ENCODE measurements at places on chromosomes 2 and 18. TPM values are rescaled to one million over a fixed set of nuclear protein-coding genes. Genes with fewer than 3 reads are reported as not detected.

DNA sequence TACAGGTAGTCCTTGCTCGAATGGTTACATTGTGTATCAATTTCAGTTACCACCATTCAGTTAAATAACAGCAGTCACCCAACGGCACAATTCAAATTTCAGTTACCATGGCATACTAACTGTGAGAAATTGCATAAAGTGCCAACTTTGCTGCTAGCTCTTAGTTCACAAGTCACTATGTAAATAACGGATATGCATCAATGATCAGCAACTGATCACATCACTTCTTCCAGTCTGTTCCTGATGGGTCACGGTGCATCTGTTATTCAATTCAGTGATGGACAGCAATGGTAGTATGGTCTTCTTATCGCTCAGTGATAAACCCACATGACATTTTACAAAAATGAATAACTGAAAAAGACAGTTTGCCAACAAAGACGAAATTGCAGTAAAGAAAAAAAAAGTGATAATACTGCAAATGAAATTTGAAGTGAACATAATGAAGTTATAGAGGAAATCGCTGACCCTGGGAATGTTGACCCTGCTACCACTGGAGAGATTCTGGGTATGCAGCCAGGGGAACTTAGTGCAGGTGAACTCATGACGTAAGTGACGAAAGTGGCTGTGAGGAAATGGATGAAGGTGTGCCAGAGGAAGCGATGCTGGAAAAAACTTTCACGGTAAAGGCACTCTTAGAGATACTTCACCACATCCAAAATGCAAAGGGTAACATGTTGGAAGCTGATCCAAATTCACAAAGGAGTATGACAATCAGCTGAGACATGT lies 25.9 kb upstream of the RAPGEF4 start:
- DNase-seq: no peak

DNA sequence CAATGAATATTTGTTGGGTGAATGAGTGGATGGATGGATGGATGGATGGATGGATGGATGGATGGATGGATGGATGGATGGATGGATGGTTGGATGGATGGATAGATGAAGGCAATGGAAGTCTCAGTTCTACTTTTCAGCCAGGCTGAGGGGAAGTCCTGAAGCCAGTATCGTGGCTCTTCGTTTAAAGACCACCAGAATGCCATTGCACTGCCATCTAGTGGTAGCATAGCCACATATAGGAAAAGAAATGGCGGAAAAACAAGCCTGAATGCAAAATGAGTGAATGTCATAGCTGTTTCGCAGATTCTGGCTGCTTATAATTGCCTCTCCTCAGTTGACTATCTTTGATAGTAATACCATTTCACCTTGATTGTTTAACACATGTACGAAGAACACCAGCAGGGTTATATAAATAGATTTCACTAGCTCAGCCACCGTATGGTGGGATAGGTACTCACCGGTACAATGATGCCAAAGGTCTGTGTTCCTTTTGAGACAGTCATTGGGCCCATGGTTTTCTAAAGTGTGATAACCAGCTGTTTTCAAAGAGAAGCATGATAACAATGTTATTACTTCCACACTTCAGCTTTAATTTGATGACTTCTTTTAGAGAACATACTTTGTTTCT lies 62.3 kb upstream of the GREB1L start:
- peak; percentile 68 for DNase-seq

TRABD2A gene
- 12.0 TPM for total RNA-seq

DNA sequence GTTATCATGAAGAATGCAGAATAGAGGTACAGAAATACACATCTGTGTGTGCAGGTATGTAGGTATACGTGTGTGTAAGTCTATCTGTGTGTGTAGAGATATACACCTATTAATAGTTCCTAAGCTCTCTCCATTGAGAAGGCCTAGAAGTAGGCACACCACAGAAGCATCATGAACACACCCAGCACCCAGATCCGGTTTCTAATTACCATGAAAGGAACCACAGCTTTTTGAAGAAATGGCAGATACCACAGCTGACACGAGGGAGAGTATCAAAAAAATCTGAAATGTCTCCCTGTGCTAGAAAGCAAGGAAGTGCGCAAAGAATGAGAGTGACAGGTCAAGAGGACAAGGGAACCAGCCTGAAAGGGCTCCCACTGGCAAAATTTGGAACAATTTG lies 27.7 kb upstream of the AP1S3 start:
- DNase-seq: no peak

DNA sequence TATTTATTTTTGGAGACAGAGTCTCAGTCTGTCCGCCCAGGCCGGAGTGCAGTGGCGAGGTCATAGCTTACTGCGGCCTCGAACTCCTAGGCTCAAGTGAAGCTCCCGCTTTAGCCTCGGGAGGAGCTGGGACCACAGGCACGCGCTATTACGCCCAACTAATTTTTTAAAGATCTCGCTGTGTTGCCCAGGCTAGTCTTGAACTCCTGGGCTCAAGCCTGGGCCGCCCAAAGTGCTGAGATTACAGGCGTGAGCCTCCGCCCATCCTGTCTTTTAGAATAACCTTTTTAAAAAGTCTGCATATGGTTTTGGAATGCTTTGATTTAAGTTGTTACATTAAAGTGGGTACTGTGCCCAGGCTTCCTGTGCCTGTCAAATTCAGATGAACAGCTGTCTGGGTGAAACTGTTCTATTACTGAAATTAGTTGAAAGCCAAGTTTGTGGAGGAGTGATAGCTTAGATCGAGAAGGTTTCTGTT lies 944 bp downstream of the RAB3GAP1 start:
- DNase-seq: no peak

GRCh38 chr2:147420517-147420916 lies 424.3 kb upstream of the ACVR2A start:
- DNase-seq: peak; percentile 6

GALR1 gene
- total RNA-seq: under 0.01 TPM

DNA sequence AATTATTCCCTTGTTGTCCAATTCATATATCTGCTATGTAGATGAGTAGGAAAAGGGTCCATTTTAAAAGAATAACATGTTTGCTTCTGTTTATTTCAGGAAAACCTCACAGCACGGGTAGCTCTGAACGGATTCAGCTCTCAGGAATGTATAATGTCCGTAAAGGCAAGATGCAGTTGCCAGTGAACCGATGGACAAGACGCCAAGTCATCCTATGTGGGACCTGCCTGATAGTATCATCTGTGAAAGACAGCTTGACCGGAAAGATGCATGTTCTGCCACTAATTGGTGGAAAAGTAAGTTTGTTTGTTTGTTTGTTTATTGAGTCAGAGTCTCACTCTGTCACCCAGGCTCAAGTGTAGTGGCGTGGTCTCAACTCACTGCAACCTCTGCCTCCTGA lies 114.6 kb downstream of the PHLPP1 start:
- no peak for DNase-seq

NPPC gene
- total RNA-seq: not detected

DNA sequence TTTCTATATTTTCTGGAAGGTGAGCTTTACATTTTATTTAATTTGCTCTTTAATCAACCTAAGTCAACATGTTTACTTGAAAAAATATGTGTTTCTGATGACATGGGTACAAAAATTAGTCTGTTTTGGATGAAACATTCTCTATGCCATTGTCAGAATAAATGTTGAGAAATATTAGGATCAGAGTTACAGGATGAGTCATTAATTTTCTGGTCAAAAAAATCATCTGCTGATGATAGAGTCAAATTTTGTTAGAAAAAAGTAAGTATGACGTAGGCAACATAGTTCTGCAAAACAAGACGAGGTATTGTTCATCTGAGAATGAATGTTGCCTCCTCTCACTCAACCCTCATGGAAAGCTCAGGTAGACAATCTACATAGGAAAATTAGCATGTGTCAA lies 107.6 kb upstream of the CAVIN2 start:
- DNase-seq: no peak

SERPINB8 gene
- total RNA-seq: 9.2 TPM

Data from H4 (cell line).